Stimulated activated CD4-positive, alpha-beta T cell treated with anti-CD3 and anti-CD28 coated beads, Interleukin-15, amount 100 ng/mL, for 1 hour (primary cell): ENCODE measurements at places on chromosomes 12 and 14.

DNA sequence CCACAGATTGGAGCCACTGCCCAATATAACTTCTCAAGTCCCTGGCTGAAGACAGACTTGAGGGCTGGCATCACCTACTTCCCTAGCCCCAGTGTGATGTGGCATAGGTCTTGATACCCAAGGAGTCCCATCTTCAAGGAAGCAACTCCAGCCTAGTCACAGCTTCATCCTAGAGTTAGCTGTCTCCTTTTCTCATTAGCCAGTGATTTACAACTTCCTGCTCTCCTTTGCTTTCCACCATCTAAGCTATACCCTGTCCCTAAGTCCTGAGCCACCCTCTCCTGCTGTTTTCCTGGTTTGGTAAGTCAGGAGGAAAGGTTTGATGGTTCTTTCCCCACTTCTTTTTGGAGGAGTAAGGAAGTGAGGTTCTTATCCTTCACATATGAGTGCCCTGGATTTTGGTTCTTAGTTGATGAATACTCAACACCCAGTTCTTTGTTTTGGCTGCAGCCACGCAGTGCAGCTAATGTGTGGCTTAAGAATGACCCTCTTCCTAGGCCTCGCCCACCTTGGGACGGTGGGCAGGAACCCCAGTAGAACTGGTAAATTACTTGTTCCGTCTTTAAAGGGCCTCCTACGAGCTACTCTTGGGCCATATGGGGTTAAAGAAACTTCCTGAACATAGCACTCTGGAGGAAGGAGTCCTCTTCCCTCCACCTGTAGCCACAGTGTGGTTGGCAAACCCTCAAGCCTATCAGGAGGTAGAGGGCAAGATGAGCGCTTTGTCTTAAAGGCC is 3.9 kb upstream of the GPX2 start:
- DNase-seq: no peak

DNA sequence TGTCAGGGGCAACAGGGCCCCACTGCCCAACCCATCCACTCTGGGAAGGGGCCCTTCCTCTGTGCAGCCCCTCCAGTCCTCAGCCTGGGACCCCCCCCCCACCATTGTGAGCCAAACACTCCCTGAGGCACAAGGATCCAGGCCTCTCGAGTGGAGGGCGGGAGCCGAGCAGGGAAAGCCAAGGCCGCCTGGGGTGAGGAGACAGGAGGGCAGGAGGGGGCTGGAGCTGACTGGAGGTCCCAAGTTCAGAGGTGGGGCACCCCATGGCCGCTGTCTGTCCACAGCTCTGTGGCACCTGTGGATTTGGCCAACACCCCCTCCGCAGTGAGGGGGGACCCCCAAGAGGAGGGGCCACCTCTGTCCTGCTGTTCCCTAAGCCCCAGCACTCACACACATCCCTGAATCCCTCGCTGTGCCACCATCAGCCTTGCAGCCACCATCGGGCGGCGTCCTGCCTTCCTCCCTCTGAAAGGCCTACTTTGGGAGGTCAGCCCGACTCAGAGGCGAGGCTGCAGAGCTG is 25.4 kb upstream of the C14orf180 start:
- DNase-seq: no peak

- DNase-seq: no peak
Measured at GRCh38 chr12:1594006-1594260, 448 bp downstream of the FBXL14 start.

GRCh38 chr12:126747530-126748149 is 1519.3 kb upstream of the TMEM132C start:
- peak; percentile 54 for DNase-seq

DNA sequence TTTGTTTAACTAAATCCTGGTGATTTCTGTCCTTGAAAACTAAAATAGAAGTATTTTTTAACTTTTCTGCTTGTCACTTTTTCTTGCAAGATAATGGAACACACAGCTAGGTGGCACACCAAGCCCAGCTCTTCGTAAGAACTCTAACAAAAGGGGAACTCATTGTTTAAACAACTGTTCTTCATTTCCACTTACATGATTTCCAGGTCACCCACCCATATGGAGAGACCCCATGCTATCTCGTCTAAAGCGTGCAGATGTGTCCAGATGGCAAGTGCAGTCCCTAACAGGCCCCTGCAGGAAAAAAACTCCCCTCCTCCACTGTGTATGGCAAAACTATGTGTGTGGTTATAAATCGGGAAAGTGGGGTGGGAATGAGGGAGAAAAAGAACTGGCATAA is 43.3 kb upstream of the NT5DC3 start:
- DNase-seq: no peak

- no peak for DNase-seq
Measured at GRCh38 chr12:28104316-28104715, 85.9 kb upstream of the CCDC91 start.

DNA sequence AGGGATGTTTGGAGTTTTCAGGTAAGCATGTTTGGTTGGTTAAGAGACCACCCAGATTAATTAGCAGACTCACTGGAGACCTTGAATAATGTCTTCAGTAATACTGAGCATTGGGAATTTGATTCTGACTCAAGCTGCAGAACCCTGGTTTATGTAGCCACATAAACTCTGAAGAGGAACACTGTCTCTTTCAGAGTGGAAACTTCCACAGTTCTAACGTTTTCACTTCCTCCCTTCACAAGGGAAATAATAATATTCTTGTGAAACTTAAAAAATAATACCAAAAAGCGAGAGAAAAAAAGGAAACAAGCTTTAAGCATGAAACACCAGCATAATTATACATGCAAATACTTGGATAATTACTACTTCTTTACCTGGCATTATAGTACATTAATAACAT is 40.0 kb upstream of the ST8SIA1 start:
- no peak for DNase-seq

DNA sequence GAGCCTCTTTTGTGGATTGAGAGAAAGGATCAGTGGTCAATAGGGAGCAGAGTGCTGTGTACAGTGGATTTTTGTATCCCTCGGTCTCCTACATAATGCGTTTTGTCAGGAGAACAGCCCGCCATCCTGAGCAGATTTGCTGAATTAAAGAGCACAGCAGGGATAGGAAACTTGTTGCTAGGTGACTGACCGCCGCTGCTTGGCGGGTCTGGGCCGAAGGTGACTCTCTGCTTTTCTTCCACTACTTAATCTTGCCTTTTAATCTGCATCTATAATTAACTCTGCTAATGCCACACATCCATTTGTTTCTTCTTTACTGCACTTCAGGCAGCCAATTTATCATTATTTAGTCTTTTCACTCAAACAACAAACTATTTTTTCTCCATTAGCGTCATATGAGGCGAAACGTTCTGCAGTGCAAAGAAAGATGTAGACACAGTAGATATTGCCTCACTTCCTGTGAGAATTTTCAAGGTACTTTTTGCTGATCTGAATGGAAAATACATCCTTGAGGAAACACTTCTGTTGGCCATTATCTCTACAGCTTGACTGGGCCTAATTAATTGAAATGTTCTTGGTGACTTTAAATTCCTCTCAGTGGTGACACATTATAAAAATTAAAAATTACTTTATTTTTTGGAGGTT is 108.0 kb downstream of the PPM1A start:
- no peak for DNase-seq

DNA sequence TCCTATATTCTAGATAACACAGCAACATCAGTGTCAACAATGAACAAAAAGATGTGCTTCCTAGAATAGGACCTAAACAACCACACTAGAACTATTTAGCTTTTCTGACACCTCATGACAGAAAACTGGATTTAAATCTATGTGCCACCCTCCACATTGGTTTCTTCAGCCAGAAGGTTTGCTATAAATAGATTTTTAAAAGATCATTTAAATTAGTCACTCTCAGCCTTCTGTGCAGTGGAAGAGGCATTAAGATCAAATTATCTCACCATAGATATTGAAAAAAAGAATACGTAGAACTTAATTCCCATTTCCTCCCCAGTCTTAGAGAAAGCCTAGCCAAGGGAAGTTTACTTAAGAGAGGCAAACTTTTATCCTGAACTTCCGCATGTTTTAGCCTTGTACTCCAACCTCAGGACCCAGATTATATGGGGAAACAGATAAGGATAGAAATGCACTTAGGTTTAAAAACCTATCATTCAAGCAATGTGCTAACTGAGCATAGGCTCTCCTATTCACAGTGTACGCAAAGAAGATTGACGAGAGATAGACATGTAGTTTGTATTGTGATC is 59.6 kb downstream of the NELL2 start:
- DNase-seq: no peak

DNA sequence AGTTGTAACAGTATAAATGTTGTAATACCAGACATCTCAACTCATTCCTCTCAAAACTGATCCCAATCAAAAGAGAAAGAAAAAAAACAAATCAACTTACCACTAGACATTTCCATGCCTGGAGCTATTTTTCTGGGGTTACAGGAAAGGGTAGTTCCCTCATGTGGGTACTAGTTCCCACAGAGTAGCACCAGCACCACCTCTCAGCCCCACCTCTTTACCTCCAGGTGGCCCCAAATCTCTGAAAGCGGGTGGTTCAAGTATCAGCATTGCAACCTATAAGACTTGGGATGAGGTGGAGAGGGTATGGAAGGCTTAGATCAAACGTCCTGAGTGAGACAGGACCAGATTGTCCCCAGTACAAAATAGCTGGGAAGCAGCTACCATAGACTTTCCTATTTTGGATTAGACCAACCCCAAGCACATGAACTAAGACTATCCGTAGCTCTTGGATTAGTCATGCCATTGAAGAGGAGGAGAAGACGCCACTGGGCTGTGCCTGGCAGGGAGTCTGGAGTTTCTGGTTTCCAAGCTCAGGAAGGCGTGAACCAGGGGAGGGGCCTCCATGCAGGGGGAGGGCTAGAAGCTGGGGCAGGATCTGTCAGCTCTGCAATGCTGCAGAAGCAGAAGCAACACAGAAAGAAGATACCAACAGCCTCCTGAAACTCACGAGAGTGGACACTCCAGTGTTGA is at the start of gene SLC39A2:
TSS of gene SLC39A2 (plus strand) at position 620 of the 693 bp plus-strand sequence. CDS start 154 bp downstream, outside the sequence.
- no peak for DNase-seq

GRCh38 chr12:30990316-30990715 is 63.8 kb downstream of the TSPAN11 start:
- no peak for DNase-seq

GRCh38 chr14:105155681-105156413 is 12.7 kb downstream of the JAG2 start:
- DNase-seq: no peak

GRCh38 chr12:122668268-122668667 is 34.9 kb downstream of the HCAR2 start:
- no peak for DNase-seq

DNA sequence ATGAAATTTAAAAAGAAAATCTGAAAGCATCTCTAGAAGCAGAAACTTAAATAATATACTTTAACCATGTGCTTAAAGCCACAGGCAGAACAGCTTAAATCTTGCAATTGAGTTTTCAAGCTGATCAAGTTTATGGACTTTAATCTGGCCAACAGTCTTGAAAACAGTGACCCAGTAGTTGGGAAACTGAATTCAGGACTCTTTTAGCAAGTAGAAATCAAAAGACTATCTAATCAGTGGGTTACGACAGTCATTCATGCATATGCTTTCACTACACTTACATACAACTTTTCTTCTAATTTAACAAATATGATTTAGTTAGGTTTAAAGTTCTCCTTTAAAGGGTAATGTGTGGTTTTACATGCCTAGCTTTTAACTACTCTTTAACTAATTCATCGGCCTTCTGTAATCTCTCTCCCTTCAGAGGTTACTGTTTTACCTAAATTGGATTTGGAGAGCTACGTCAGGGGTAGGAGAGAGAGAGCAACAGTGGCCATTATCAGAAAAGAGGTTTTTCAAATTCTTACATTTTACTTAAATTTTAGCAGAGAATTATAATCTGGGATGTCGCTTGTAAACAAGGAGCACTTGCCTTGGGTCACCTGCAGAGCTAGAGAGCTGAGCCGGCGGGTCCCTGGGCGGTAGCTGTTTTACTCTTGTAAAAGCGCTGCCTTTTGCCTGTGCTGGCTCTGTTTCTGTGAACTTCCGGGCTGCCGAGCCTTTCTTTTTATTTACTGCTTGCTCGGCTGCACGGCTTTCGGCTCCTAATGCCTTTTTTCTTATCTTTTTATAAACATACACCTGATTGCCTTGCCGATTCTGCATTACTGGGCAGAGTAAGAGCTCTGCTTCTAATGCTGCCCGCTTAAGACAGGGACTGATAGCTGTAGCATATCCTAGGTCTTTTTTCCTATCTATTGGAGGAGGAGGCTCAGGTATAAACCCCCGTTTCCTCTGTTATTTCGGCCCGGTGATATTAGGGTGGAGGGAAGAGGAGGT is 17.4 kb upstream of the LYZ start:
- peak; percentile 19 for DNase-seq

DNA sequence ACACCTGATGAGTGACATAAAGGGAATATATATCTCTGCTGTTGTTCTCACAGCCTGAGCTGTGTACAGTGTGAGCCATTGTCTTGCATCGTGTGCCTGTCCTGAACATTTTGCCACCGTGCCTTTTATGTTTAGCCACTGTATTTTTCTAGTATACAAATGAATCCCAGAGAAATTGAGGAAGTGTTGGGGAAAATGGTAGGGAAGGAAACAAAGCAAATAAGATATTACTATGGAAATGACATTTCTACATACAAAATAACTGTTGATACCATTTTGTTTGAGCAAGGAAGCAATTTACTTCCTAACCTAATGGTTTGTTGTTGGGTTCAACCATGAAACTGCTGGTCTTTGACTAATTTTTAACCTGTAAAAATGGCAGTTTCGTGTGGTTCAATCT is 5.5 kb downstream of the PSMA6 start:
- no peak for DNase-seq

GRCh38 chr12:90260136-90260535 is 551.5 kb upstream of the ATP2B1 start:
- DNase-seq: no peak

DNA sequence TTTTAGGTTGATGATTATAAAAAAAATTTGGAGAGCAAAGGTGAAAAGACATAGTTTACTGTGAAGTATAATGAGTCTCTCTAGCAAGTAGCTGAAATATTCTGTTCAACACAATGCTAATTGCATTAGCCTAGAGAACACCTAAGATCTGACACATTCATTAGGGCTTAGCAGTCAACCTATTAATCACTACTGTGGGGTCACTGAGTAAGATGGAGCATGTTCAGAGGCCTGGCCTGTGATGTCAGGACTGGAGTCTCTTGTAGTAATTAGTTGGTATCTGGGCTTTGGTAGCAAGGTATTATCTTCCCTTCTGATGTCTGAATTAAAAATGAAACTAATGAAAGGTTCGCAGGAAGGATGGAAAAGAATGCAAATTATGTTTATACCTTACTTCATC is 112.7 kb downstream of the SLC16A7 start:
- no peak for DNase-seq

- no peak for DNase-seq
Measured at GRCh38 chr12:31362759-31363415, 36.9 kb upstream of the SINHCAF start.

DNA sequence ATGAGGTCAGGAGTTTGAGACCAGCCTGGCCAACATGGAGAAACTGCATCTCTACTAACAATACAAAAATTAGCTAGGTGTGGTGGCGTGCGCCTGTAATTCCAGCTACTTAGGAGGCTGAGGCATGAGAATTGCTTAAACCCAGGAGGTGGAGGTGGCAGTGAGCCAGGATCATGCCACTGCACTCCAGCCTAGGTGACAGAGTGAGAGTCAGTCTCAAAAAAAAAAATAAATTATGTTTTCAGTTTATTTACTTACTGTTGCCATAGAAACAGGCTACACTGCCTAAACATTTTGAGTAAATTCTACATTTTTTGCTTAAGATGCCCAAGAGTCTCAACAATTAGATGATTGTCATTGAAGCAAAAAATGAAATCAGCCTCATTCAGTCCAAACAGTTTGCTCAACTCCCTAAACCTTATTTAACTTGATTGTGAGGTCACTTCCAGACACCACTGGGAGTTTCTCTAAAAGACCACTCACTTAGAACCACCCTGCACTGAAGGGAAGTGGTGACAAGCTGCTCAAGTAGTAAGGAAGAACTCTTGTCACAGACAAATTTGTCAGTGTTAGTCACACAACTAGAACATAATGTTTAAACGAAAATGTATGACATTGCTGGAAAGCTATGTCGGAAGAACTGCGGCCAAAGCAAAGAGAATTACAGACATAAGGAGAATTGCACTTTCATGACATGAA is 9.8 kb upstream of the GNPNAT1 start:
- no peak for DNase-seq
